WERI-Rb-1 (cell line): ENCODE measurements at places on chromosomes 1 and 21.

GRCh38 chr21:17139696-17140095, 373.1 kb upstream of the CXADR start:
- no peak for DNase-seq

- DNase-seq: no peak
Observed at GRCh38 chr21:35885942-35886541, 174.3 kb downstream of the SETD4 start.

GRCh38 chr1:188822248-188822647, 1655.4 kb downstream of the BRINP3 start:
- no peak for DNase-seq

- no peak for DNase-seq
Observed at GRCh38 chr1:156508205-156508954, 7.8 kb upstream of the MEF2D start.

DNA sequence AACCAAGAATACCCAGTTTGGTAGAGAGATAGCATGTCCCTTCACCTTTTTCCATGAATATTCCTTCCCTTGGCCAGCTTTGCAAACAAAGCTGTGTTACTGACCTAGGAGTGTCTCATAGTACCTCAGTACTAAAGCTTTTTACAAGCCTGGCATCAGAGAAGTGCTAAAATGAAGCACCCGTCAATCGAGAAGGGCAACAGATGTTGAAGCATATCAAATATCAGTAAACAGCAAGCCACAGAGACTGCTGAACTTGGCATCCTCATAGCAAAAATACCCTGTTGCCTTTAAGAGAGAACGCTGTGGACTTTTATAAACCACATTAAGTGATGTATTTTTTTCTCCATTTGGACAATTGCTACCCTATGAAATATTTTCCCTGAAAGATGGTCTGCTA, 128.6 kb upstream of the HOOK1 start:
- DNase-seq: no peak

- DNase-seq: no peak
Observed at GRCh38 chr1:43772978-43773377, 65.6 kb downstream of the ST3GAL3 start.

DNA sequence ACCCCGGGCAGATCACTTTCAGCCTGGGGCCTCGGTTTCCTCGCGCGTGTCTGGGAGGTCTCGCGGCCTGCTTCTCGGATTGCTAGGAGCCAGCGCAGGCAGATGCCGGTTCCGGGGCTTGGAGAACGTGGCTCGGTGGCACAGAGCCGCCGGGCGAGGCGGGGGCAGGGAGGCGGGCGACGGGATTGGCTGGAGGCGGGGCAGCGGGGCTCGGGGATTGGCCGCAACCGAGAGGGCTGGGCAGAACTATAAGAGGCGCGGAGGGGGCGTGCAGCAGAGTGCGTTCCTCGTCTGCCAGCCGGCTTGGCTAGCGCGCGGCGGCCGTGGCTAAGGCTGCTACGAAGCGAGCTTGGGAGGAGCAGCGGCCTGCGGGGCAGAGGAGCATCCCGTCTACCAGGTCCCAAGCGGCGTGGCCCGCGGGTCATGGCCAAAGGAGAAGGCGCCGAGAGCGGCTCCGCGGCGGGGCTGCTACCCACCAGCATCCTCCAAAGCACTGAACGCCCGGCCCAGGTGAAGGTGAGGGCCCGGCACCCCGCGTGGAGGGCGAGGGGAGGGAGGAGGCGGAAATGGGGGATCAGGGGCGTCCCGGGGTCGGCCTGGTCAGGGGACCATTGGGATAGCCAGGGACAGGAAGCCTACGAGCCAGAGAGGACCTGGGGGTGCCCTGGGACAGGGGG, at the start of gene MFSD2A:
Gene MFSD2A (plus strand): TSS at position 276 of the 677 bp plus-strand sequence. CDS start 148 bp downstream, at position 424.
- peak; percentile 95 for DNase-seq

- no peak for DNase-seq
Observed at GRCh38 chr21:28798798-28799197, 193.9 kb downstream of the LTN1 start.

GRCh38 chr1:157652859-157653493, 47.6 kb downstream of the FCRL3 start:
- DNase-seq: no peak

DNA sequence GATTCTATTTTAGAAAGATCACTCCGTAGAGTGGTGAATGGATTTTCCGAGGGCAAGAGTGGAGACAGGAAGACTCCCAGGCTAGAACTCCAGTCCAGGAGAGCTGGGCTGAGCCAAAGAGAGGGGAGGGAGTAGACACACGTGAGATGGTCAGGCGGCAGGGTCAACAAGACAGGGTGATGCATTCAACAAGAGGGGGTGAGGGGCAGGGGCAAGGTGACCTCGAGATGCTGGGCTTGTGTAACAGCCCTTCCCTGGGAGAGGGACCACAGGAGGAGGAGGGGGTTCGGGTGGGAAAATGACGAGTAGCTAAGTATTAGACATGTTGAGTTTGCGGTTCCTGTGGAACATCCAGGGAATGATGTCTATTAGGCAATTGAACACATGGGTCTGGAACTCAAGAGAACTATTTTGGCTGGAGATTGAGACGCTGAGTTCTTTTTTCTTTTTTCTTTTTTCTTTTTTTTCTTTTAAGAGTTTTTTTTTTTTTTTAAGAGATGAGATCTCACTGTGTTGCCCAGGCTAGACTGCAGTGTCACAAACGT, 13.3 kb downstream of the RSPO1 start:
- DNase-seq: no peak

DNA sequence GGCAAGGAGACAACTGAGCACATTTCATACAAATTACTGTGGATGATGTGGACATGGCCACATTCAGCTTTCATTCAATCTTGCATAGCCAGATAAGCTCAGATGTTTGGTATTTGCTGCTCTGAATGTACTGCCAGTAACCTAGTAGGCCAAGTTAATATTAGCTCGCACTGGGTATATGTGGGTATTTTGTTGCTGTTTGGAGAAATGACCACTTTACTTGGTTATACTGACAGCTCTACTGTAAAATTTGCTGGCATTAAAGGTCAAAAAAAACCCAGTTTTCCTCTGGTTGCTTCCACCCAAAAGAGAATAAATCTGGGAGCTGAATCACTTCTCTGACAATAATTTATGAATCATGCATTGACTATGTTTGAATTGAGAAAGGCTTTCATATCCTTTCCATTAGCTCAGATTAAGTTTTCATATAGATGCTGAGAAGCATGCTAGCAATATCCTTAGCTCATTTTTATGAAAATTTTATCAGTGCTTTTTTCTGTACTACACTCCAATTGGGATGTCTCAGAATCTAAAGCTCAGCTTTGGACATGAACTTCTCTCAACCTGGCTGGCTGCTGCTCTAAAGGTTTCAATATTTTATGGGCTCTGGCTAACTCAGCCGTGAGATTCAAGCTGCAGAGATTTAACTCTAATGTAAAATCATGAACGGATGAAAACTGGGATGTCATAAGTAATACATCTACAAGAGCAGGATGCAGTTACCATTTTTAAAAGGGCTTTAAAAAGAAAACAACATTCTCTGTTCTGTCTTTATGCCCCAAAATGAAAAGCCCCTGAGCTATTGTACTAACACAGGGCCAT, 330.0 kb downstream of the BARHL2 start:
- DNase-seq: no peak

GRCh38 chr1:115255154-115255553, 82.9 kb downstream of the NGF start:
- DNase-seq: no peak

GRCh38 chr21:34364921-34365320, 1.1 kb downstream of the KCNE2 start:
- no peak for DNase-seq

DNA sequence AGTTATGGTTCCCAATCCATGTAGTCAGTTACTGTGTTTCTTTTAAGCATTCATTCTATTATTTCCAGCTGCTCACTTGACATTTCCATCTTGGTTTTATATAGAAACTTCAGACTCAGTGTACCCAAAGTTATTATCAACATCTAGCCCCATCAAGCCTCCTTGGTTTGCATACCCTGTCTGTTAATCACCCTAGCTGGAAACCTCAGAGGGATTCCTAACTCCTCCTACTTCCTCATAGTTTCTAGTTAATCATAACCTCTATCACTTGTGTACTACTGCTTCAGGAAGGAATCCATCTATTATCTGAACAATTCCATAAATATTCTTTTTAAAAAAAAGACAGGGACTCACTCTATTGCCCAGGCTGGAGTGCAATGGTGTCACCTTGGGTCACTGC, 293.3 kb downstream of the SDCCAG8 start:
- DNase-seq: no peak

- no peak for DNase-seq
Observed at GRCh38 chr21:35827004-35827403, 233.3 kb downstream of the SETD4 start.

GRCh38 chr1:25427696-25428095, 3.0 kb upstream of the MACO1 start:
- DNase-seq: no peak
